ENCODE measurements at places on chromosomes 3 and 15.

GRCh38 chr3:47416041-47416440 is 35.2 kb downstream of the PTPN23 start:
- DNase-seq = no peak

GRCh38 chr3:46544771-46545503 is 21.2 kb downstream of the LRRC2 start:
- no peak for DNase-seq

- DNase-seq = no peak
Observed at GRCh38 chr3:133276594-133276993, 123.3 kb upstream of the BFSP2 start.

- no peak for DNase-seq
Observed at GRCh38 chr3:149009732-149010131, 18.4 kb downstream of the GYG1 start.

GRCh38 chr3:134427400-134428111 is 53.3 kb upstream of the AMOTL2 start:
- peak; percentile 100 for DNase-seq

GRCh38 chr3:116994351-116994879 is 284.8 kb downstream of the TUSC7 start:
- no peak for DNase-seq

DNA sequence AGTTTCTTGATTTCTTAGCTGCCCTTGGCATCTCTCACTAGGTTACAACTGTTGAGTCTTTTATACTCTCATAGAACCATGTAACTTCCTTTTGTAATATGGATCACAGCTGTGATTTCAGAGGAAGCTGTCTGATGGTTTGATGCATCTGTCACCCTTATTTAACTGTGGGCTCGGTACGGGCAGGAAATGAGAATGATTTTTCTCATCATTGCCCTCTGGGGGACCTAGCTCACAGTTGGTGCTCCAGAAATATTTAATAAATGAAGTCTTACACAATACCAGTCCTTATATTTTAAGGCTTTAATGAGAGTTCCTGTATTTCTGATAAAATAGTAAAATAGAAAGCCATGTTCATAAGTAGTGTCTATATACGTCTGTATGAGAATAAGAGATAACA is 151.2 kb downstream of the EBLN2 start:
- no peak for DNase-seq

DNA sequence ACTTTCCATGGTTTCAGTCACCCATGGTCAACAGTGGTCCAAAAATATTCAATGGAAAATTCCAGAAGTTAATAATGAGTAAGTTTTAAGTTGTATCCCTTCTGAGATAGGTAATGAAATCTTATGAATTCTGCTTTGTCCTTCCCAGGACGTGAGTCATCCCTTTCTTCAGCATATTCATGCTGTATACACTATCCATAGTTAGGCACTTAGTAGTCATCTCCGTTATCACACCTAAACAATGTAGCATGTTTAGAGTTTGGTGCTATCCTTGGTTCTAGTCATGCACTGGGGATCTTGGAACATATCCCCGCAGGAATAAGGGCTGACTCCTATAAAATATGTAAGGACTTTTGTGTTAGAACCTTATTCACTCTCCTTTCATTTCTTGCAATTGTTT is 153.2 kb downstream of the UNC13C start:
- no peak for DNase-seq

- DNase-seq = peak; percentile 99
Observed at GRCh38 chr3:160129459-160130061, 95.7 kb upstream of the C3orf80 start.

GRCh38 chr3:122925756-122926155 is 101.8 kb downstream of the SEMA5B start:
- DNase-seq = no peak

DNA sequence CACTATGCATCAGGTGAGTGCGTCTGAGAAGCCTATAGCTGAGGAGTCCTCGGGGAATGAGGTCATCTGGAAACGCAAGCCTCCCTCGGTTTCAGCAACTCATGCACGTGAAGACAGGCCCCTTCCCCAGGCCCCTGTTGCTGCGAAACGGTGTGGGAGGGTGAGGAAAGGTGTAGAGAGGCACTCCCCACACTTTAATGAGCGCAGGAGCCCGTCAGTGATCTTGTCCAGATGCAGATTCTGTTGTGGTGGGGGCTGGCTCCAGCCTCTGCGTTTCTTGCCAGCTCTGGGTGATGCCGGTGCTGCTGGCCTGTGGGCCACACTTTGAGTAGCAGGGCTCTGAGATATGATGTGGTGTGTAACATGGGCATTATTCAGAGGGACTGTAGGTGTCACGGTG is 38.6 kb upstream of the LACTB start:
- no peak for DNase-seq

DNA sequence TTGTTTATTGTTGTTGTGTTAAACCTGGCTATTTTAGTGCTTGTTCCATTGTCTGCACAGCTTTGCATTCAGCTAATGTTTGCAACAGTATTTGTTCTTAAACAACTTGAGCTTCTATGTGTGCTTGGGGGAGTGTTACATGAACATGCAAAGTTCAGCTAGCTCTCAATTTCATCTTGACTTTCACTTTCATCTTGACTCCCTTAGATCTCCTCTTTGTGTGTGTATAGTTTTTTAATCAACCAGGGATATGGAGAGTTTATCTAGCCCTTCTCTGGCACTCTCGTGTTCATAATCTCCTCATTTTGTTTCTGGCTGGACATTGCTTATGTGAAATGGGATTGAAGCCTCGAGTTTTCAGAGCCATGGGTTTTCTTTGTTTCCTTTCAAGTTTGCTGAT is 212.4 kb upstream of the ZBTB20 start:
- no peak for DNase-seq

GRCh38 chr3:71930056-71930991 is 145.4 kb upstream of the PROK2 start:
- peak; percentile 53 for DNase-seq

GRCh38 chr3:52679199-52679538 is 6.5 kb downstream of the PBRM1 start:
- DNase-seq = peak; percentile 51

DNA sequence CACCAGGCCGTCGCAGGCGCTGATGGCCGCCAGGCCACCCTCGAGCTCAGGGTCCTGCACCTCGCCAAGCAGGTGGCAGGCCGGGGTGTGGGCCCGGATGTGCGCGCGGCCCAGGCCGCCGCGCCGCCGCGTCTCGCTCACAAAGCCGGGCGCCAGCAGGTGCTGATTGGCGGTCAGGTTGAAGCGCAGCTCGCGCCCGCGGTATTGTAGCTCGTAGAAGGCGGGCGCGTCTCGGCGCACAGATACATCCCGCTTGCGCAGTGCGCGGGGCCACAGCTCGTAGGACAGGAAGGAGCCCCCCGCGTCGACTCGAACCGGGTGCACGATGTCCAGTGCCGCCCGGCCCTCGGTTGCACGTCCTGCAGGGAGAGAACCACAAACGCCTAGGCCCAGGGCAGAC is 11.1 kb downstream of the ADAMTS7 start:
- no peak for DNase-seq

DNA sequence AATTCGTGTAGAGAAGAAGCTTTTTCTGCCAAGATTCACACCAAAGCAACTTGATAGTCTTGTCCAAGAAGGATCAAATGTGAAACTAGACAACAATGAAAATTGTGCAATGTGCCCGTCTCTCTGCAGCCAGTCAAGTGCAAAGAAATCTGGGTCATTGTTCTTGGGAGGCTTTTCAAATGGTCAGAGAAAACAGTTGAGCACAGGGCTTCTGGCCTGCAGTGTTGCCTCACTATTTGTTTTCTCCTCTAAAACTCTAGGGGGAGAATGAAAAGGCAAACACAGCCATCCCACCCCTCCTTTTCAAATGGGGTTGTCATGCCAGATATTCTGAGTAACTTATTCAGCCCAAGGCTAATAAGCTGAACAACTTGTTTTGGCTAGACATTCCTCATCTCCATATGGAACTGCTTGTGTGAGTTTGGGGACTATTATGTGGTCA is 417.6 kb upstream of the CDIN1 start:
- peak; percentile 45 for DNase-seq

DNA sequence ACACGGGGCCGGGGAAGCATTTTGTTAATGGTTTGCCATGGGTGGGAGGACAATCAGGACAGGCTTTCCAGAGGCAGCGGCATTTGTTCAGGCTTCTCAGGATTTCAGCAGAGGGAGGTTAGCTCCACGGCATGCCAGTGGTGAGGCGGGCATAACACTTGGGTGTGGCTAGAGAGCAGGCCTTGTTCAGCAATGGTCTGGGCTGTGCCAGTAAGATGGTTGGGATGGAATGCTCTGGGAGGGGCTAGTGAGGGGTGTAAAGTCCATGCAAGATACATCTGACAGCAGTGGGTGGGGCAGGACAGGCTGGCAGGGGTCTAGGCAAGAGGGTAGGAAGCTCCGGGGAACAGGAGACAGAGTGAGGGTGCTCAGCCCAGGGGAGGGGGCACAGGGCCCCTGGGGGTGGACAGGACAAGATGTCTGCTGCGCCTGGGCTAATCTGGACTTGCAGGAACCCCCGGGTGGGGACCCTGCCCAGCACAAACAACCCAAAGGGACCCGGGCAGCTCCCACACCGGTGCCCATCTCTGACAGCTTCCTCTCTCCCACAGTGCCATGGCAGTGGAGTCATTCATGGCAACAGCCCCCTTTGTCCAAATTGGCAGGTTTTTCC is 8.4 kb downstream of the TMEM43 start:
- no peak for DNase-seq

GRCh38 chr3:33023176-33024136 is 72.0 kb downstream of the CCR4 start:
- no peak for DNase-seq

DNA sequence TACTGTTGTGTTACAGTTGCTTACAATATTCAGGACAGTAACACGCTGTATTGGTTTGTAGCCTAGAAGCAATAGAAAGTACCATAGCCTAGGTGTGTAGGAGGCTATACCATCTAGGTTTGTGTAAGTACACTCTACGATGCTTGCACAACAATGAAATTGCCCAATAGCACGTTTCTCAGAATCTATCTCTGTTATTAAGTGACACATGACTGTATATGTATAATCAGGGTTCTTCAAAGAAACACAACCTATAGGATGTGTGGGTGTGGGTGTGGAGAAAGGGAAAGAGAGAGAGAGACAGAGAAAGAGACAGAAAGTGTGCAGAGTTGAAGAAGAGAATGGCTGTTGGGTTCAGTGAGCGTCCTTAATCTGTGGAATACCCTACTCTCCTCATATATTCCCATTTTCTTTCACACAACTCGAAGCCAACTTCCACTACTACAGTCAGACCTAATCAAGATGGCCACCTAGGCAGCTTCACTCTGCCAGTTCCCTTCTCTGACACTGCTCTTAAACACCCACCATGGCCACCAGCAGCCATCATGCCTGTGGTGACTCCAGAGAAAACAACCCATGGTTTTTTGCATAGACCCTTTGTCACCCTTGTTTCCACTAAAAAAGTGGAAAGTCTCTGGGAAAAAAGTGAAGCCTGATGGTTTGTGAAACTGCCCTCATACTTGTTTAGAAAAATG is 5.8 kb upstream of the PPP4R2 start:
- no peak for DNase-seq
